ENCODE measurements at places on chromosomes 11 and 22.

GRCh38 chr22:30266445-30267381, at the start of gene OSM:
OSM (minus strand) TSS chr22:30266851; CDS start chr22:30266799, 52 bp downstream.
- DNase-seq = no peak

DNA sequence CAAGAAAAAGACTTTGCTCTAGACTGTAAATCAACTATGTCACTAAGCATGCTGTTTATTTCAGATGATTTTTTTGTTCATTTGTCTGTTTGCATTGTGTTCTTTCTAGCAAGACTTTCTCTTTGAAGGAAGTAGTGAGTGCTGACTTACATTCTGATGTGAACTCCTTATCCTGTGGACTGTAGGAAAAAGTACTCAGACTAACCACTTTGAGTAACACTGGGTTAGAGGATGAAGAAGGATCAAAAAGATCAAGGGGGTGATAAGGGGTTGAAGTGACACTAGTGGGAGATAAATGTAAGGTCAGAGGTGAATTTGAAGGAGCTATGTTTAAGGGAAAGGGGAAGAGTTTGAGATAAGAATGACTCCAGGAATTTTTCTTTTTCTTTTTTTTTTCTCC, 369.4 kb downstream of the NELL1 start:
- no peak for DNase-seq

DNA sequence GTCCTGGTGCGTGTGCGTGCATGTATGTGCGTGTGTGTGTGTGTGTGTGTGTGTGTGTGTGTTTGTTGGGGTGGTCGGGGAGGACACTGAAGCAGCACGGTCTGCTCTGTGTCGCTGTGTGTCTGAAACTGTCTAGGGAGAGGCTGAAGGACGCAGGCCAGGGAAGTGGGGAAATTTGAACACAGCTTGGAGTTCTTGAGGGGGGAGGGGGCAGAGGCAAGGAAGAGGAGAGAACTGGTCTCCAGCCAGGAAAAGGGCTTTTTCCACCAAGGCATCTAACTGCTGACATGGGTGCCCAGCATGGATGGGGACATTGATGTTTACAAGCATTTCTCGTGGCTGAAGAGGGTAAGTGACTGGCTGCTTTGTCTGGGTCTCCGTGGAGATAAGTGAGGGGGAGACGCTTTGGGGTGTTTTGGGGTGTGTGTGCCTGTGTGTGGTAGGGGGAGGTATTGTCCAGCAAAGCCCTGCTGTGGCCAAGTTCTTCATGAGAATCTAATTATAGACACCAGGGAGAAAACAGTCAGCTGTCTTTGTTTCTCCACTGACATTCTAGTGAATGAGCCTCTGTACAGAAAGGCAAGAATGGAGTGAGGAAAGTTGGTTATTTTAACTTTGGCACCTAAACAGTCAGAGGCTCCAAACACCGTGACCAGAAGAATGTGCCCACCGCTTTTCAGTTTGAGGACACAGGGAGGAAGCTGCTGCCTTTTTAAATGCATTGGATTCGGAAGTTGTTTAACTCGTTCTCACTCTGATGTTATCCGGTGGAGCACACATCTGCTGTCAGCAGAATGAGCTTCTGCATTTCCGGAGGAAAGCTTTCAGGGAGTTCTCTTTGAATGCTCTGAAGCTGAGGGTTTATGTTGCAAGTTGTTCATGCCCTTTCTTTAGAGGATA, 63.7 kb downstream of the PPFIBP2 start:
- DNase-seq = no peak

DNA sequence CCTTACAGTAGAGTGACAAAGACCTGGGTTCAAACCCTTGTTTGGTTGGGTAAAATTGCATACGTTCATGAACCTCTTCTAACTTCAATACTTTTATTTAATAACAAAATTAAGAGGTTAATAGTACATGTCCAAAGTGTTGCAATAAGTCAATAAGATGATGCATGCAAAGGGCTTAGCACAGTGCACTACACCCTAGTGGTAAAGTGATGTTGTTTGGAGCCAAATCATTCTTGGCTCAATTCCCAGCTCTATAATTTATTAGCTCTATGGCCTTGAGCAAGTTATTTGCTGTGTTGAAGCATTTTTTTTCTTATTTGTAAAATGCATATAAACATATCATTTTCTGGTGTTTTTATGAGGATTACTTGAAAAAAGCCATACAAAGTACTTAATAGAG, 945.3 kb downstream of the LRRC4C start:
- no peak for DNase-seq

DNA sequence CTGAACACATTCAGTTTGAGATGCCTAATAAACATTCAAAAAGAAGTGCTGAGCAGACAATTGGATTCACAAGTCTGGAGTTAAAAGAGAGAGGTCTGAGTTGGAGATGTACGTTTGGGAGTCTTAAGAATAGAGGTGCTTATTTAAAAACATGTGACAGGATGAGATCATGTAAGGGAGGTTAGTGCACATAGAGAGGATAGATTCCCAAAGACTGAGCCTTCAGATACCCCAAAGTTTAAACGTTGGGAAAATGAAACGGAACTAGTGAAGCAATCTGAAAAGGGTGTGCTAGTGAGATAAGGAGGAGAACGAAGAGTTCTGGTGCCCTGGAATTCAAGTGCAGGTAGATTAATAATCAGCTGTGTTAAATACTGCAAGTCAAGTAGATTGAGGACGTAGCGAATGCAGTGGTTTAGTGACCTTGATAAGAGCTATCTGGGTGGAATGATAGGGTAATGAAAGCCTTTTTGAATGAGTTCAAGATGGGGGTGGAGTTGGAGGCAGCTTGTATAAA, 63.7 kb downstream of the HIPK3 start:
- no peak for DNase-seq

- no peak for DNase-seq
These were observed 3.9 kb upstream of the LMO2 start for GRCh38 chr11:33895752-33896137.

GRCh38 chr11:75200051-75200450, 40.5 kb upstream of the TPBGL start:
- DNase-seq = no peak

DNA sequence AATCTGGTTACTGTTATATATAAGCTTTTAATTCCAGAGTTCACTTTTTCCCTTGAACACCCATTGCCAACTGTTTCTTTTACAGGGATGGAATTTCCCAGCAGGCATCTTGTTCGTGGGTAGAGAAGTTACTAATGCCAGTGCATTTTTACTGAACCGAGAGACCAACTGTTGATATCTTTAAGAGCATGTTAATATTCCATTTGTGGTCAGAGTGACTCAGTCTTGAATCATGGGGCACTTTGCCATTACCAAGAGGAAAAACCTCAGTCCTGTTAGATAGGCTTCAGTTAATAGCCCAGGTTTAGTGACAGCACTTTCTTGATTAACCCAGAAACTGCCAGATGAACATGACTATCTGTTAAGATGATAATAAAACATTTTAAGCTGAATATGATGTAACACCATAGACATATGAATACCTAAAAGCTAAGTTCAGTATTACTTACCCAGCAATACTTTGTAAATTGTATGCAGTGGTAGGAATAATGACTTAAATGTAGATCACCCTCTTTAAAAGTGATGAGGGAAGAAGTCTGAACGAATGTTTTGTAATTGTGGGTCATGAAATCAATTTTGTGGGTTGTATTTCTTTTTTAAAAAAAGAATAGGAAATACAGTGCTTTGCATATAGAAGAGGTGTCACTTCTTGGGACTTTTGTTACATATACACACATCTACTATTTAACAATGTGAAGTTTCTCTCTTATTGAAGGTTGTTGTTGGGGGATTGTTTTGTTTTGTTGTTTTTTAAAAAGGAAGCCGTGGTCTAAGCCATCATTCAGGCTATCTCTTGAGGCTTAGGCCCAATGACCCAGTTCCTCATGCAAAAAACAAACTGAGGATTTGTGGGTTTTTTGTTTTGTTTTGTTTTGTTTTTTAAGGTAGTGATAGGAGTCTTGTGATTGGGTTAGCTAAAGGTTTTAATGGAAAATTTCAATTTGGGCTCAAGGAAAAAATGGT, 79.2 kb upstream of the GRIK4 start:
- no peak for DNase-seq

DNA sequence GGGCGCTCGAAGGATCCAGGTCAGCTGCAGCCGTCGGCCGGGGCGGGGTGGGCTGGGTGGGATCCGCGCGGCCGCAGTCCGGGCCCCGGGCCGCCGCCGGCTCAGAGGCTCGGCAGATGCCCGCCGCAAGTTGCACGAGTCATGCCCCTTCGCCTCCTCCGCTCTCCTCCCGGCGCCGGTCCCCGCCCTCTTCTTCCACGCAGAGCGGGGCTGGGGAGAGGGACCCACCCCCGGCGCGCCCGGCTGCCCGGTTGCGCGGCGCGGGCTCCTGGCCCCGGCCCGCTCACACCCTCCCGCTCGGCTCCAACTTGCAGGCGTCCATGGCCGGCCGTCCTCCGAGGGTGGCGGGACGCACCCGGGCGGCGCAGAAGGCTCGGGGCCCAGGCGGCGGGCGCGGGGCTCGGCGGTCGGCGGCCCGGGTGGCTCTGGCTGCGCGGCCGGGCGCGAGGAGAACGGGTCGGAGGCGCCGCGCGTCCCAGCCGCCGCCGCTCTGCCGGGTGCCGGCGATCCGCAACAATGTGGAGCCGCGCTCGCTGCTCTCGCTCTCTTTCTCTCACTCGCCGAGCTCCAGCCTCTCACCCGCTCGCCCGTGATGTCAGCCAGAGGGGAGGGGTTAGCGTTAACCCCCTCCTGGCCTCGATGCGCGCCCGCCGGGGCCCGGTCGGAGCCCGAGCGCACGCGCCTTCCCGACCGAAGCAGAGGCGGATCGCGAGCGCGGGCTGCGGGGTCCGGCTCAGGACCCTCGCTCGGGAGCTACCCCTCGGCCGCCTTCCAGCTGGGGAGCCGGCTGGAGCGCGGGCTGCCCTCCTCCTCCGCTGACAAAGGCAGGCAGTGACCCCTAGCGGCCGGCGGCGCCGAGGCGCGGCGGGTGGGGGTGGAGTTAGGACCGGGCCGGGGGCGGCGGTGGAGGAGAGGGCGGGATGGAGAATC, at the start of gene NECTIN1:
TSS of gene NECTIN1 (minus strand) at position 550 of the 930 bp plus-strand sequence. CDS start 647 bp downstream, outside the sequence.
- peak; percentile 87 for DNase-seq

DNA sequence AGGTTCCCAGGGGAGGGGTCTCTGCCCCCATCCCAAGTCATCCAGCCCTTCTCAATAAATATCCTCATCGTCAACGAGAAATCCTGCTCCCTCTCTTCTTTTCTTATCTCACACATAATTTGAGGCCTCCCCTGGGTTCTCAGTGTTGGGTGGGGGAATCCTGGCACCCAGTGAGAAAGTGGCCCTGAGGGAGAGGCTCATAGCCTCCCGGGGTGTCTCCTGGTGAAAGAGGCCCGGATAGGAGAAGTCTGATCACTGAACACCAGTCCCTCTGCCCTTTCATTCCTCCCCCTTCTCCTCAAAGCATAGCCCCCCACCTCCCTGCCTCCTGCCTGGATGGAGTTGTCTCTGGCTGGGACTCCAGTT, 35.3 kb downstream of the IGLL5 start:
- DNase-seq = no peak

DNA sequence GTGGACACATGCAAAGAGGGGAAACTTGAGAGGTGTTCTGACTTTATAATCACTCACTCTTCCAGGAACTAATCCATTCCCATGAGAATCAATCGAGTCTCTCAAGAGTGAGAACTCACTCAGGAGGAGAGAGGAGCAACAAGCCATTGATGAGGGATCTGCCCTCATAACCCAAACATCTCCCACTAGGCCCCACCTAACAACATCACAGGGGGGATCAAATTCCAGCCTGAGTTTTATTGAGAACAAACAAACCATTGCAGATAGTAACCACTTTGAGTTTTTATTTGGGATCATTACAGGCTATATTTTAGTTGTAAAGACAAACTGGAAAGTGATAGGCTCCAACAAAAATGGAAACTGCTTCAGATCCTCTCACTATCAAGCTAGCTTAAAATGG, 328.8 kb upstream of the CTSC start:
- DNase-seq = no peak

GRCh38 chr11:66283461-66284105, 5.4 kb downstream of the YIF1A start:
- DNase-seq = no peak

DNA sequence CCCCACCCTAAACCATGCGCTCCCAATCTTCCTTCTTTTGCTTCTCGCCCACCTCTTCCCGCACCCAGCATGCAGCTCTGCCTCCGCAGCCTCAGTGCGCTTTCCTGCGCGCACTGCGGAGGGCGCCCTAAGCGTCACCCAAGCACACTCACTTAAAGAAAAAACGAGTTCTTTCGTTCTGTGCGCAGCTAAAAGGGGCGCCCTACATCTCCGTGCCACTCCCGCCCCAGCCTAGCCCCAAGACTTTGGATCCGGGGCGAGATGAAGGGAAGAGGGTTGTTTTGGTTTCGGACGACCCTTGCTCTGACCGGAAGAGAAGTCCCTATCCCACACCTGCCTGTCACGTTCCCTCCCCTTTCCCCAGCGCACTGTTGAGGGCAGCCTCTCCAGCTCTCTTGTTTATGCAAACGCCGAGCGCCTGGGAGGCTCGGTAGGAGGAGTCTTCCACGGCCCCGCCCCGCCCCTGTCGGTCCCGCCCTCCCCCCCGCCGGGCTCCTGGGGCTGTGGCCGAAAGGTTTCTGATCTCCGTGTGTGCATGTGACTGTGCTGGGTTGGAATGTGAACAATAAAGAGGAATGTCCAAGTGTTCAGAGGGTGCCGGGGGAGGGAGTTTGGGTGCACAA, 5.3 kb downstream of the VSIG2 start:
- peak; percentile 81 for DNase-seq

DNA sequence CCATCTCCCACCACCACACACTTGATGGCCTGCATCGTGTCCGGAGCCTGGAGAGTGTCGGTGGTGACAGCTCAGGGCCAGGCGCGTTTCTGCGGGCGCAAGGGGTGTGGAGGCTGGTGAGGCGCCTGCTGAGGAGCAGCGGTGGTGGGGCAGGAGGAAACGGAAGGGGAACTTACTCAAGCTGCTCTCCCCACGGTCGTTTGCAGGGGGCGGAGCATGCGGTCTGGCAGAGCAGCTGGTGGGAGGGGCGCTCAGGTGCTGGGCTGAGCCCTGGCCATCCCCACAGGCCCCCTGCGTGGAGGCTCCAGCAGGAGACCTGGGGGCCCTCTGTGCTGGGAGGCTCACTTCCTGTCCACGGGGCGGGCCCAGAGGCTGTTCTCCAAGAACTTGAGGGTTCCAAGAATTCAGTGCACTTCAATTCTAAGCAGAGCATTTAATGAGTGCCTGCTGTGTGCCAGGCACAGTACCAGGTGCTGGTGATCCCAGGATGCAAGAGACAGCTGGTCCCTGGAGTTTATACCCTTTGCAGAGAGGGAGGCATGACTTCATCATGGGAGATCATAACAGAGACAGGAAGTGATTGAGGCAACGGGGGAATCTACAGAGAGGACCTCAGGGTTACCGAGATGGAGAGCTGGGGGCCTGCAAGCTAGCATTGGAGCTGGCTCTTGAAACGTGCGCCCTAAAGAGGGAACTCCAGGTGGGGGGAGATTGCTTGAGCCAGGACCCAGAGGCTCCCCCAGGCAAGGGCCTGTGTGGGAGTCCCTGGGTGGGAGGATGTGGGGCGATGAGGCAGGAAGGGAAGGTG, at the start of gene RAC2:
TSS of gene RAC2 (minus strand) at position 156 of the 808 bp plus-strand sequence. CDS start at position 35, 121 bp downstream.
- no peak for DNase-seq

DNA sequence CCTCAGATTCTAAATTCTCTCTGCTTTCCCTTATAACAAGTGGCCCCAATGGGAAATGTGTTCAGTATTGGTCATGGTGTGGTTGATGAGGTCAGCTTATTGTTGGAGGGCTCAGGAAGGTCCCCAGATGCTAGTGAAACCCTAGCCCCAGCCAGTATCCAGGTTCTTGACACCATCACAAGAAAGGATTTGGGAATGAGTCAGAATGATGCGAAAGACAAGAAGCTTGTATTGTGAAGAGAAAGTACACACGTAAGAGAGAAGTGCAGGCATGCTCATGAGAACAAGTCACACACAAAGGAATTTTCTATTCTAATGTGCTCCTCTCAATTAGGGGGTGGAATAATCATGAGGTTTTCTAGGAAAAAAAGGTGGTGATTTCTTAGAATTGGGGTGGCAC, 34.9 kb upstream of the TRPC6 start:
- no peak for DNase-seq

Data from HEK293T (cell line).